ENCODE measurements at places on chromosomes 5 and 9.
A peak's percentile ranks its signal among the peaks of the same experiment; 100 is the strongest.

- no peak for DNase-seq
Observed at GRCh38 chr5:131272307-131272706, 8.5 kb downstream of the CDC42SE2 start.

- DNase-seq, result no peak
Observed at GRCh38 chr5:16160706-16161105, 18.9 kb downstream of the MARCHF11 start.

DNA sequence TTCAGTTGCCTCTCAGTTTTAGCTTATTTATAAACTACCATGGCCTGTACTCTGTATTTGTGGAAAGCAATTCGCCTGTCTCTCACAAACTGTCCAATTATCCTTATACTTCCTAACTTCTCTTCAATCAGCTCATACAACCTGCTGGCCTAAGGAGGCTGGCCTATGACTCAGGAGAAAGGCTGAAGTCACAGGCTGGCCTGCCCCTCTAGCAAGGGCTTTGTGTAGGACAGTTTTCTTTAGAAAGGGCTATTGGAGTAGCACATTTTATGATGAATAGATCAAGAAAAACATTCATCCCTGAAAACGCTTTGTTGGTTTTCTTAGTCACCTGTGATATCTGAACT lies 988.7 kb upstream of the ARRDC3 start:
- DNase-seq, result no peak

GRCh38 chr9:72200452-72200851 lies 51.2 kb downstream of the GDA start:
- DNase-seq, result no peak

DNA sequence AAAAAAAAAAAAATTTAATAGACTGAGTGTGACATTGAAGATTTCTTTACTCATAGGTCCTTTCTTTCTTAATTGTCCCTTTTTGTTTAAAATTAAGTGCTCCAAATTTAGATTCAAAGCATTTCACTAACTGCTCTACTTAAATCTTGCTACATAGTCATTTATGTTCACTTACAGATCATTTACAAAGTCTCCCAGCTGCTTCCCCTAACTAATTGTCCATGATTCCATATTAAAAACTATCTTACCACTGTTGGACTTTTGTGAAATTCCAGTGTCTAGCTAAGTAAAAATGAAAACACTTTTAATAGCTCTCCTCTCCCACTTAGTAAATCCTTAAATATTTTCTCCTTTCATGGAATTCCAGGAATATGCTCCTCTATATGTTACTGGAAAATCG lies 850.5 kb downstream of the NR2F1-AS1 start:
- DNase-seq, result no peak

DNA sequence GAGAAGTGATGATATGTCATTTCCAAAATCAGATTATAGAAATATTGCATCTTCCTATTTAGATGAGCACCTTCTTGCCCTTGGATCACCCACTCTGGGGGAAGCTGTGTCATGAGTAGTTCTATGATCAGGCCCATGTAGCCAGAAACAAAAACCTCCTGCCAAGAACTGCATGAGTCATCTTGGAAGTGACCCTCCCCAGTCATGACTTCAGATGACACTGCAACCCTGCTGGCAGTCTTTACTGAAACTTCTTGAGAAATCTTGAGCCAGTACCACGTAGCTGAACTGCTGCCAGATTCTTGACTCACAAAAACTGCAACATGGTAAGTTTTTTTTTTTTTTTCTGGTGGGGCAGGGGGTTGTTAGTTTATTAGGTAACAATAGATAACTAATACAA lies 439.6 kb upstream of the PTGER4 start:
- DNase-seq, result peak; percentile 17

- no peak for DNase-seq
Observed at GRCh38 chr9:34025062-34025461, 23.6 kb downstream of the UBAP2 start.

DNA sequence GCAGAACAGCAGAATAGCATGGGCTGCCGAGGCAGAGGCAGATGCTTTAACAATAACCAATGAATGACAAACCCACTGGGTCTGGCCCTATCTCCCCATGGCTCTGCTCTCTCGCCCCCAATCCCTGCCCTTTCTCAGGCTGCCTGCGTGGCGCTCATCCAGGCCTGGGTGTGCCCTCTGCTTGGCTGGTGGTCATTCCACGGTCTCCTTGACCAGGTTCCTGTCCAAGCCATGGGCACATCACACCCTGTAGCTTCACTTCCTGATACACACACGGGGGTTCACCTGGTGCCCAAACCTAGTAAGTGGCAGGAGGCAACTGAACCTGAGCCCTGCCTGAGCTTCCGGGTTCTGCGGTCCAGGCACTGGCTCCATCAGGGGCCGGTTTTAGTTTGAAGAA lies 87.6 kb downstream of the DAP start:
- no peak for DNase-seq

GRCh38 chr5:73825736-73826135 lies 199.7 kb downstream of the ARHGEF28 start:
- no peak for DNase-seq

DNA sequence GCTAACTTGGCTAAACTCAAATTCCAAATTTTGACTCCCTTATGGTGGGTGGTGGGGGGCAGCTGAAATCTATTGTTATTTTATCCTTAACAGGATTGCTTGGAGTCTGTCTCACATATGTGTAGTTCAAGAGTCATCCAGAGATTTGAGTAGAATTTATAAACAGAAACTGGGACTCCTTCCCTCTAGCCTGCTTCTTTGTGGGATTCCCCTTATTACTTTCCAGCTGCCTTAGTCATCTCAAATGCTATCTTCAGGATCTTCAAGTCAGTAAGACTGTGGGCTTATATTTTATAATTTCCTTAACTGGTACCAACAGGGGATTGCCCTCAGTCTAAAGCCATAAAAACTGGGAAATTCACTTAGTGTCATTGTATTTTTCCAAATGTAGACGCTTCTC lies 55.5 kb downstream of the NNT start:
- no peak for DNase-seq

DNA sequence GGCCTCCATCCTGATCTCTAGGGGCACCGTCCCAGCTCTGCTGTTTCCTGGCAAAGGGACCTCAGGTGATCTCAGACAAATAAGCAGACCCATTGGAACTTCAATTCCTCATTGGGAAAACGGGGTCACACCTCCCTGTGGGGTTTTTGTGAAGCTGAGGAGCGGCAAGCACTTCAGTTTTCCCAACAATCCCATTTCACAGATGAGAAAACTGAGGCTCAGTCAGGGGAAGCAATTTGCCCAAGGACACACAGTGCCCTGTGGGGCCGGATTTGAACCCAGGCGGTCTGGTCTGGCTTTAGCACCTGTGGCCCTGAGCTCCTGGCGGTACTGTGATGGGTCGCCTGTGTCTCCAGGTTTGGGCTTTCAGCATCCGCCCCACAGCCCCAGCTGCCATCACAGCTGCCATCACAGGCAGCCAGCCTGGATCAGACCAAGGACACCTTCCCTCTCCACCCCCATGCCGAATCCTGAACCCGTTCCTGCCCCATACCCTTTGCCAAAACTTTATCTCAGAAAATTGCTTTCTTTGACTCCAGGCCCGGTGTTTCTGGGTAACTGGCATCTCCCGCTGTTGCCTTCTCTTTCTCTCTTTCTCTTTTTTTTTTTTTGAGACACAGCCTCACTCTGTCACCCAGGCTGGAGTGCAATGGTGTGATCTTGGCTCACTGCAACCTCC lies 26.4 kb downstream of the NCS1 start:
- DNase-seq, result no peak

GRCh38 chr5:140245341-140245740 lies 57.6 kb downstream of the PFDN1 start:
- DNase-seq, result no peak

GRCh38 chr5:98930972-98931762 lies 2.4 kb upstream of the CHD1 start:
- DNase-seq, result no peak

DNA sequence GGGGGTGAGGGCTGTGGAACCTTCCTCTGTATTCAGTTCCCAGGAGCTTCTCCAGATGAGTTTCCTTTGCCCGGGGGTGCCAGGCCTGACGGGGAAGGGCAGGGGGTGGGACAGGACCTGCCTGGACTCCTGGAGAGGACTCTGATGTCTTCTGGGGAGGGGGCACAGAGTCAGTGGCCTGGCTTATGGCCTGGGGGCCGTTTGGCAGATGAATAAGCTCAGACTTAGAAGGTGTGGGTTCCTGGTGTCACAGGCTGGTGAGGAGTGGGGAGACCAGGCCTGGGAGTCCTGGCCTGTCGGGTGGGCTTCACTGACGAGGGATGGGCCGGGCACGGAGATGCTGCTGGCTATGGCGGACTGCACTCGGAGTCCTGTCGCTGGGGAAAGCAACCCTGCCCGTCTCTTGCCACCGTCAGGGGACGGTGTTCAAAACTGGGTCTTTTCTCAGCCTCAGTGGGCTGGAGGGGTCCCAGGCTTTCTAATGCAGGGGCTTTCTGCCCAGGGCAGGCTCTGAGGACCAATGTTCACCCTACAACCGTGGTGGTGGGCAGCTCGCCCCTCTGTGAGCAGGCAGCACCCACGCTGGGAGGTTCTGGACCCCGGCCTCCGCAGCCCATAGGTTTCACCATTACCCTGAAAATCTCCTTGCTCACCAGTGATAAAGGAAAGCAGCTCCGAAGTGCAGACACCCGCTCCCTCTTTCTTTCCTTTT lies 16.2 kb downstream of the COL5A1 start:
- no peak for DNase-seq

DNA sequence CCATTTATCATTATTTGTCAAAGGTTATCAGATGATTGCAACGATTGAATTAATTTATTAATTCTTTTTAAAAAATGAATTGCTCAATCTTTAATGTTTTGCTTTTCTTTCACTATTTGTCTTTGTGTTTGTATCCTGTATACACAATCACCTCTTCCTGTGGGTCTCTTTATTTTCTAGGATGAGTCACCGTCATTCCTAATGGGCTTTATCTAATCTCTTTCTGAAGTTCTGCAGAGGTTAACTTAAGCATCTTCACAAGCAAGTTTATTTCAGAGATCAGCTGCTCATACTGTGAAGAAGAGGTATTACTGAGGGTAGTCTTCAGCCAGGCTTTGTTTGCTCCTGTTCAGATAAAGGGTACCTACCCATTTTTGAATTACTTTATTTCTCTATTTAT lies 323.9 kb downstream of the NNT start:
- no peak for DNase-seq

- no peak for DNase-seq
Observed at GRCh38 chr9:98495530-98495929, 213.2 kb downstream of the GABBR2 start.

DNA sequence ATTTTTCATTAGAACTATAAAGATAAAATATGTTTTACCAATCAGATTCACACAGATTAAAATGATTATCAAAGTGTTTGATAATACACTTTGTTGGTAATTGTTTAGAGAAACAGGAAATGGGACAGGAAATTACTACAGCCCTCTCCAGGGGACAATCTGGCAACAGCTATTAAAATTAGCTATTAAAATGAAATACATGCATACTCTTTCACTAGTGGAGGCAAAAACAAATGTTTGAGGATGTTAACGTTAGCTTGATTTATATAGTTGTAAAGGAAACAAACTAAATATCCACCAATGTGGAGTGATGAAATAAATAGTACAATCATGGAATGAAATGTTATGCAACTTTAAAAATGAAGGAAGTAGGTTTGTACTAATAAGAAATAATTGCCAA lies 53.7 kb downstream of the TARS1 start:
- DNase-seq, result no peak

DNA sequence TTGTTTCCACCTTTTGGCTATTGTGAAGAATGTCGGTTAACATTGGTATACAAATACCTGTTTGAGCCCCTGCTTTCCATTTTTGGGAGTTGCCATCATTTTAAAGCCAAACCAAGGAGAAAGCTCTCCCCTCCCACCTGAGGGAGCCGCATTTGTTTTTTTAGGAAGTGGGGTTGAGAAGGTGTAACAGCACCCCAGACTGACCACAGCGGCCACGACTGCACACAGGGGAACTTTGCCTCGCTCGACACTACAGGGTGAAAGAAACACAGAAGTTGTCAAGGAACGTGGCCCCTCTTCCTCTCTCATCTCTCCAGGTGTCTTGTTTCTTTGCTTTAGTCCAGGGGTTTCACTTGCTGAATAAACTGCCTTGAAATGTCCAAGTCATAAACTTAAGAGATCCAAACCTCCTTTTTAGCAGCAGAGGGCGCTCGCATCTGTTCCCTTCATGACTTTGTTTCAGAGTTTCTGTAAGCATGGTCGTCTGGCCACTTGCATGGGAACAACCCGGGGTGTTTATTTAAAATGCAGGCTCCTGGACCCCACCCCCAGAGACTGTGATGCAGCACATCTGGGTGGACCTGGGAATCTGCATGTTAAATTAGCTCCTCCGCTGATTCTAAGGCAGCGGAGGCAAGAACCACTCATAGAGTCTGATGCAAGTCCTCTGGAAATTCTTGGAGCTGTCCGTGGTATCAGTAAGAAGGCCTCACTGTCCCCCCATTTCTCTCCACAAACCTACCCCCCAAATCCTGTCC lies 2.1 kb upstream of the TTLL11 start:
- DNase-seq, result no peak

GRCh38 chr5:57774439-57774838 lies 291.8 kb upstream of the ACTBL2 start:
- DNase-seq, result no peak

GRCh38 chr9:120894321-120895148 lies 17.5 kb upstream of the PHF19 start:
- DNase-seq, result no peak

- peak; percentile 7 for DNase-seq
Observed at GRCh38 chr9:4117835-4118610, 181.8 kb downstream of the GLIS3 start.

- DNase-seq, result no peak
Observed at GRCh38 chr5:21236971-21237427, 1249.0 kb upstream of the CDH18 start.

DNA sequence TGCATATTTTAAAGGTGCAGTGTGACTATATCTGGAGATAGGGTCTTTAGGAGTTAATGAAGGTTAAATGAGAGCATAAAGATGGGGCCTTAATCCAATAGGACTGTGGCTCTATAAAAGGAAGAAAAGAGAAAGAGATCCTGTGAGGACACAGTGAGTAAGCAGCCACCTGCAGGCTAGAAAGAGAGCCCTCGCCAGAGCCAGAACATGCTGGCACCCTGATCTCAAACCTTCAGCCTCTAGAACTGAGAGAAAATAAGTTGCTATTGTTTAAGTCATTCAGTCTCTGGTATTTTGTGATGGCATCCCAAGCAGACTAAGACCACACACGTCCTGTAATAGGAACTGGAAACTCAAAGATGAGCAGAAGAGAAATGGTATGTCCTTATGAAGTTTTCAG lies 41.0 kb downstream of the RNF180 start:
- DNase-seq, result no peak

DNA sequence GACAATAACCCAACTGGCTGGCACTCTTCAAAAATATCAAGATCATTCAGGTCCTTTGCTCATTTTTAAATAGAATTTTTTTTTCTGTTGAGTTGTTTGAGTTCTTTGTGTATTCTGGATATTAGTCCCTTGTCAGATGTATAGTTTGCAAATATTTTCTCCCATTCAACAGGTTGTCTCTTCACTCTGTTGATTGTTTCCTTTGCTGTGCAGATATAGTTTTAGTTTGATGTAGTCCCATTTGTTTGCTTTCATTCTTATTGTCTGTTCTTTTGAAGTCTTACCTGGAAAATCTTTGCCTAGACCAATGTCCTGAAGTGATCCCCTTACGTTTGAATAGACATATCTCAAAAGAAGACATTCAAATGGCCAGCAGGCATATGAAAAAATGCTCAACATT lies 22.8 kb downstream of the PTTG1 start:
- no peak for DNase-seq

All from activated T-helper 1 cell treated with anti-CD3 and anti-CD28 coated beads, Interleukin-2, amount 50 U/mL, for 16 hours (primary cell).